H1 (cell line): ENCODE measurements at places on chromosomes 1 and 21.

GRCh38 chr1:61174060-61174795, 91.9 kb downstream of the NFIA start:
- DNase-seq: no peak

- peak; percentile 100 for DNase-seq
Observed at GRCh38 chr1:15430787-15431570, 7.3 kb upstream of the CTRC start.

- DNase-seq: no peak
Observed at GRCh38 chr1:32714277-32714676, 11.7 kb upstream of the SYNC start.

DNA sequence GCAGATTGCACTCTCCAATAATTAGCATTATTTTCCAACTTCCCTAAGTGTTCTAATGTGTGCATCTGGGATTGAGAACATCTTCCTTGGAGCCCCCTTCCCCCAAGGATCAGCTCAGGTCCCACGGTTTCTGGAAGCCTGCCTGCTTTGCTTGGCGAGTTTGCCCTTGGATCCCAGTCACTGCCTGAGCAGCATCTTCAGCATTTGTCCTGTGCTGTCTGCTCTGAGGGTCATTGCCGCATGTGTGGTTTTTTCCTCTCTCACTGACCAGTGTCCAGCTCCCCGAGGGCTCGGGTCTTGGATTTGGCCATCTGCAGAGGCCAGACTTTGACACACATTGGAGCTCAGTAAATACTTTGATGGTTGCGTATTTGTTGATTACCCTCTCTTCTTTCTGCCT, 18.1 kb downstream of the VANGL2 start:
- DNase-seq: no peak

DNA sequence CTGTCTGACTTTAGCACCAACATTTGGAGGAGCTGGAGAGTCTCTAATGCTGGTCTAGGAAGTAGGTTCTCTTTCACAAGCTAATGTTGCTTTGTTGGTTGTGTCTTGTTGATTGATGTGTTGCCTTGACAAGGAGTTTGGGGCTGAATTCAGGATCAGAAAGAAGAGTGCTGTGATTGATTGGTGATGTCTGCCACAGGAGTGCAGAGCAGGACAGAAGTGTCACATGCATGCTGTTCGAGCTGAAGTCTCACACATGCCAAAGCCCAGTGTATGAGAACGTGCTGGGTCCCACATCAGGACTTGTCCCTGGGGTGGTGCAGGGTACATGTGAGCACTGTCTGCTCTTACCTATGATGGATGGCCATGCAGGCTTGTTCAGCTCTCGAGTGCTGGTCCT, 694.4 kb downstream of the MATN1 start:
- DNase-seq: peak; percentile 29

GRCh38 chr1:31628931-31629556, 11.6 kb downstream of the HCRTR1 start:
- no peak for DNase-seq
